Activated CD4-positive, alpha-beta T cell treated with anti-CD3 and anti-CD28 coated beads for 36 hours (primary cell): ENCODE measurements at places on chromosomes 6 and 20. TPM values are rescaled to one million over a fixed set of nuclear protein-coding genes. Genes with fewer than 3 reads are reported as not detected.
A peak's percentile ranks its signal among the peaks of the same experiment; 100 is the strongest.

DNA sequence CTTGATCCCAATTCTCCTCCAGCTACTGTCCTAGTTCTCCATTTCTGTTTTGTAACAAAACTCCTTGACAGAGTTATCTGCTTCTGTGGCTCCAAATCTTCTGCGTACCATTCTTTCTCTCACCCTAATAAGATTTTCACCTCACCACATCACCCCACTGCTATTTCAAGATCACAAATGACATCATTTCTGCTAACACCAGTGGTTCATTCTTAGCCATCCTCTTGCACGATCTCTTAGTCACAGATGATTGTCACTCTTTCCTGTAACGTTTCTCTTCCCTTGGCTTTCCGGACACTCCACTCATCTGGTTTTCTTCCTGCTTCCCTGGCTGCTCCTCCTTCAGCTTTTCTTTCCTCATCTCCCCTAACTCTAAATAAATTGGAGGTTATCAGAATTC is 56.8 kb upstream of the FABP7 start:
- DNase-seq = no peak

- DNase-seq = no peak
These were observed 69.2 kb downstream of the ATG5 start for GRCh38 chr6:106256201-106256968.

GRCh38 chr6:16331384-16332174 is 93.2 kb downstream of the GMPR start:
- peak; percentile 86 for DNase-seq

GRCh38 chr6:12608874-12609273 is 107.7 kb upstream of the PHACTR1 start:
- DNase-seq = no peak

- no peak for DNase-seq
These were observed 261.5 kb downstream of the EYA4 start for GRCh38 chr6:133502441-133503335.

GRCh38 chr6:145749632-145750031 is 14.3 kb upstream of the EPM2A start:
- DNase-seq = no peak

GRCh38 chr6:70956451-70957283 is at the start of gene B3GAT2:
Gene B3GAT2 (minus strand): TSS chr6:70957060. CDS start chr6:70956429, 631 bp downstream.
- DNase-seq = peak; percentile 25

- DNase-seq = no peak
These were observed 69.4 kb downstream of the CDH4 start for GRCh38 chr20:61321481-61321880.

DNA sequence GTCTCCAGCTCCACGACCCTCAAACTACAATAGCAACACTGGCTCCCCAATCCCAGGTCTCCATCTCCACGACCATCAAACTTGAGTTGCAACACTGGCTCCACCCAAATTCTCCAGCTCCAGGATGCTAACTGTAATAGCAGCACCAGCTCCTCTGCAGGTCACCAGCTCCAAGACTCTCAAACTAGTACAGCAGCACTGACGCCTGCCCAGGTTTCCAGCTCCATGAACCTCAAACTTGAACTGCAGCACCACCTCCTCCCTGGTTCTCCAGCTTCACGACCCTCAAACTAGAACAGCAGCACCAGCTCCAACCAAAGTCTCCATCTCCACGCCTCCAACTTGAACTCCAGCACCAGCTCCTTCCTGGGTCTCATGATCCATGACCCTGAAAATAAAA is 353.8 kb downstream of the PREX1 start:
- no peak for DNase-seq

- peak; percentile 99 for DNase-seq
These were observed at the start of gene OARD1 for GRCh38 chr6:41071923-41072835. Gene OARD1 (minus strand): TSS chr6:41072356. CDS start chr6:41071634, 722 bp downstream.

DNA sequence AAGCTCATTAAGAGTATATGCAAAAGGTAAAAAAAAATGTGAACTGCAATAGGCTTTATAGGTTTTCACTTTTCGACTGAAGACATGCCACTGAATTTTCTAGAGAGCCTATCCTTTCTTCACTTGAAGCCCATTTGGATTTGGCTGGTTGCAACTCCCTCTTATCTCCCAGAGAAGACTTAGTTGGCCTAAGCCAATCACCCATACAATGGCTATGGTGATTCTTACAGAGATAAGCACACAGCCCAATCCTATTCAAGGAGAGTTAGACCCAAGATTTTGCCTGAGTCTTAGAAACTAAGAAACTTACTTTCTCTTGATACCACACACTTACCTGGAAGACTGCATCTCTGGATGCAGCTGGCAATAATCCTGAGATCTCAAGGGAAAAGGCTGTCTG is 167.3 kb upstream of the PTCHD4 start:
- no peak for DNase-seq

DNA sequence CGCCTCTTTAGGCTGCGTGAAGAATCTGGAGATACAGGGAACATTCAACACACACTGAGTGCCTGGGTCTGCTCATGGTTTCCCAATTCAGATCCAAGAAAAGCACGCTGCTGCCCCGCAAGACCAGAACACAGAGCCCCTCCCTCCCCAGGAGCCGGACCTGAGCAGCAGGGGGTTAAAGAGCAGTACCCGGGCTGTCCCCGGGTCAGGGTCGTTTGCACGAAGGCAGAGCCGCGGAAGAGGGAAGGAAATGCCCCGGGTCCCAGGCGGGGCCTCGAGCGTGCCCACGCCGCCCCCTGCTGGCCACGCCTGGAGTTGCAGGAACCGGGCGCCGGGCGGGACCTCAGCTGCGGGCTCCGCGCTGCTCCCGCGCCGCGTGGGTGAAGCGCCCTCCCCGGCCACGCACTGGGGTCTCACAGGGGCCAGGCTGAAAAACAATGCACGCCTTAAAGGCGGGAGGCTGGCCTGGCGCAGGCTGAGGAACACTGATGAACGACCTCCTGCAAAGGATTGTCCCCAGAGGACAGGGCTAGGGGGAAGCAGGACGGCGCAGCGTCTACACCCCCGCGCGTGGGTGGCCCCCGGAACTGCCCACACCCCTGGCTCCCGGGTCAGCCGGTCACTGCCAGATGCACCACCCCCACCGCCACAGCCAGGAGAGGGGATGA is 48.9 kb downstream of the ANKRD60 start:
- peak; percentile 79 for DNase-seq

DNA sequence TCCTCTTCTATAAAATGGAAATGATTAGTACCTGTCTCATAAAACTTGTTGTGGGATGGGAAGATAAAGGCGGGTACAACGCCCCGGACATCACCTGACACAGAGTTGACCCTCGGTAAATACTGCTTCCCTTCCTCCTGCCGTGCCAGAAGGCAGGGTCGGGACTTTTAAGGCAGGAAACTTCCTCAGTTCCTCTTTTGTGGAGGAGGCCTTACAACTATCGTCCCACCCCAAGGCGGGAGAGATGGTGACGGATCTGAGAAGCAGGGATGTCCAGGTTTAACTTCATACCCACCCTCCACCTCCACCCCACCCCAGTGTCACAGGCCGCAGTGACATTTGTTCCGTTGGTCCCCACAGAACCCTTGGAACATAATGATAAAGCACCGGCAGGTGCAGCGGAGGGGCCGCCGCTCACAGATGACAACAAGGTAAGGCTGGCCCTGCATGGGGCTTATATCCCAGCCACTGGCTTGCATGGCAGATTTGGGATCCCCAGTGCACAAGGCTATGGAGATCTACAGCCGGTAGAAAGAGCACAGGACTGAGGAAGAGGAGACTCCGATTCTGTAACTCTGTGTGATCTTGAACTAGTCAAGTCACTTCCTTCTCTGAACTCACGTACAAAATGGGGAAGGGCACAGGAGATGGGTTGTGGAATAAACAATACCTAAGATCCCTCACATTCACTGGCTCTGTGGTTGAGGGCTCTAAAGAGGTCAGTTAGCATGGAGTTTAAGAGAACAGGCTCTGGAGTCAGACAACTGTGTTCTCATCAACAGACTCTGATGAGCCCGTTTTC is 764 bp downstream of the DNTTIP1 start:
- peak; percentile 12 for DNase-seq

GRCh38 chr6:17381424-17382147 is 11.8 kb upstream of the CAP2 start:
- DNase-seq = no peak

- DNase-seq = no peak
These were observed 255.3 kb downstream of the EPM2A start for GRCh38 chr6:145480024-145480423.

- no peak for DNase-seq
These were observed 83.3 kb downstream of the PLCB1 start for GRCh38 chr20:8215361-8215781.

DNA sequence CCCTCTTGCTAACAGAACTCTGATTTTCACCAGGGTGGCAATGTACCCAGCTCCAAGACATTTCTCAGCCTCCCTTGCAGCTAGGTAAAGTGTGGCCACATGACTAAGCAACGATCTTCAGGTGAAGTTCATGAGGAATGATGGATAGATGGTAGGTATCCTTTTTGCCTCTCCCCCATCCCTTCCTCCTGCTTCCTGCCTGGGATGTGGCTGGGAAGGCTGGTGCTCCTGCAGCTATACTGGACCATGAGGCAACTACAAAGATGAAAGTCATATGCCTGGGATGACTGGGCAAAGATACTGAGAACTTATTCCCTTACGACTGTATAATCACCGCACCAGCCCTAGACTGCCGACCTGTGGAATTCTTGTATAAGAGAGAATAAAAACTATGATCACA is 13.4 kb downstream of the ZNF335 start:
- DNase-seq = no peak

DNA sequence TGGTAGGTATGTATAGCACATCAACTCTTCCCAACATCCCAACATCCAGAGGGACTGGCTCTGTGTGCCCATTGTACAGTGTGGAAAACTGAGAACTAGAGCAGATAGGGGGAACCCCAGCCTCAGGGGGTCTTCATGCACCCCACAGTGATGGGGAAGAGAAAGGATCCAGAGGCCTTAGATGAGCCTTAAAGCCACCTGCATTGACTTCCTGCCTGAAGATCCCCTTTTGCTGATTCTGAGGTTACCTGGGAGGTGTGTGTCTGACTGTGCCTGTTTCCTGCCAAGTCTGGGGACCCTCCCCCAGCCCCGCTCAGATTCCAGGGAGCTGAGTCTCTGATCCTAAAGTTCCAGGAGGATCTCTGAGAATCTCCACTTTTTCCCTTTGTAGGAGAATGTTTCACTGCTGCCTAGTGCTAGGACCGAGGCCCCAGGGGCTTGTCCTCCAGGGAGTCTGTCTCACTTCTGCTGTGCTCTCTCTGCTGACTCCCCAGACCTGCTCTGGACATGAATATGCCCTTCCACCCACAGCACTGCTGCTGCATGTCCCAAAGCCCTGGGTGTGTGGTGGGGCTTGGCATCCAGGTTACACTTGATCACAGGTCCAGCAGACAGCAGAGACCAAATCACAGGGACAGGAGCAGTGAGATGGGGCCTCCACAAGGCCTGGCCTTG is 12.8 kb upstream of the PGC start:
- no peak for DNase-seq

DNA sequence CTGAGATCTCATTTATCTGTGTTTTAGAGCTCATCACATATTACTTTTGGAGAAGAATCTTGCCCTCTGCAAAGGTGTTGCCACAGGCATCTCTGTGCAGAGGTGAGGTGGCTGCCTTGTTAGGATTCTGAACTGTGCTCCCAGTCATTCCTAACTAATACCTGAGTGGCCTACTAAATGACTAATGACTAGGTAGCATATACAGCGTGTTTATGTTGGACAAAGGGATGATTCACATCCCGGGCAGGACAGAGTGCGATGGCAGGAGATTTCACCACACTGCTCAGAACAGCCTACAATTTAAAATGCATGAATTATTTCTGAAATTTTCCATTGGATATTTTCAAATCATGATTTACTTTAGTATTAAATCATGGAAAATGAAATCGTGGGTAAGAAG is 23.1 kb upstream of the CGA start:
- DNase-seq = no peak

- peak; percentile 47 for DNase-seq
These were observed 54.5 kb downstream of the IPCEF1 start for GRCh38 chr6:154301839-154302752.

- DNase-seq = no peak
These were observed 34.2 kb downstream of the CEP162 start for GRCh38 chr6:84193114-84193708.

- no peak for DNase-seq
These were observed 208.8 kb downstream of the TBC1D7 start for GRCh38 chr6:13119549-13119948.

- peak; percentile 14 for DNase-seq
These were observed 25.6 kb upstream of the GABRR1 start for GRCh38 chr6:89242574-89243330.

GRCh38 chr20:61942526-61942925 is 123.2 kb downstream of the TAF4 start:
- no peak for DNase-seq

DNA sequence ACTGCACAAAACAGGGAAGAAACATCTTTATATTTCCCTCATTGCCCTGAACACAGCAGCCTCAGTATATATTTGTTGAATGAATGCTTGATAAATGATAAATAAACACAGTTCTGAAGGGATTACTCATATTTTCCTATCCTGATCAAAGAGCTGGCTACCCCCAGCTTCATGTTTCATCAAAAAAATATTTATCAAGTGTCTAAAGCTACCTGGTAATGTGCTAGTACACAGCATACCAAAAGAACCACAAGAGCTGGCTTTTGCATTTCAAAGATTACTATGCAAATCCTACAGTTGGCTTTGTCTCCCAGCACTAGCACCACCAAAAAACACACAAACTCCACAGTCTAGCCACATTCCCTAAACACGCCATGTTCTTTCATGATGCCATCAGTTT is 130.0 kb downstream of the BTBD9 start:
- DNase-seq = no peak

GRCh38 chr20:59813126-59813947 is 120.1 kb downstream of the SYCP2 start:
- no peak for DNase-seq

- DNase-seq = peak; percentile 41
These were observed 22.0 kb downstream of the ACSS1 start for GRCh38 chr20:25035921-25036320.

- no peak for DNase-seq
These were observed 269.8 kb downstream of the CDC5L start for GRCh38 chr6:44657206-44657819.

VSX1 gene
- total RNA-seq = not detected

MOCS3 gene
- total RNA-seq = 3.8 TPM

BMP2 gene
- not detected for total RNA-seq

RAET1L gene
- not detected for total RNA-seq

NFKBIL1 gene
- total RNA-seq = 19.0 TPM

MYB gene
- total RNA-seq = 35.9 TPM

PCSK2 gene
- not detected for total RNA-seq

ENPP4 gene
- total RNA-seq = 6.6 TPM

CNKSR3 gene
- 0.58 TPM for total RNA-seq

STX11 gene
- 20.9 TPM for total RNA-seq

ARG1 gene
- total RNA-seq = not detected

NT5DC1 gene
- 39.4 TPM for total RNA-seq
